ENCODE measurements at places on chromosomes 12 and 14. TPM values are rescaled to one million over a fixed set of nuclear protein-coding genes. Genes with fewer than 3 reads are reported as not detected.

Gene ANKS1B
- 0.54 TPM for total RNA-seq

Gene PMCH
- total RNA-seq: not detected

Gene IL22
- not detected for total RNA-seq

Gene STON2
- 4.1 TPM for total RNA-seq

Gene SPTB
- total RNA-seq: 4.2 TPM

Gene C1S
- 2.4 TPM for total RNA-seq

Gene GDF3
- total RNA-seq: not detected

Gene KCNH3
- total RNA-seq: 35.3 TPM

Gene LRRIQ1
- 0.89 TPM for total RNA-seq

Measured in HCT116 (cell line).